A549 (cell line): ENCODE measurements at places on chromosomes 5 and 9. TPM values are rescaled to one million over a fixed set of nuclear protein-coding genes. Genes with fewer than 3 reads are reported as not detected.

The DPM2 gene
- 45.9 to 50.1 TPM (median 46.3 TPM) in 3 replicates for polyA plus RNA-seq

The NEUROG1 gene
- polyA plus RNA-seq = not detected in 3 replicates

The ARL10 gene
- 0.15 to 0.51 TPM (median 0.38 TPM) in 3 replicates for polyA plus RNA-seq

The TJP2 gene
- polyA plus RNA-seq = 1.7 to 2.1 TPM (median 2.1 TPM) in 3 replicates
